ENCODE measurements at places on chromosomes 2 and 18.
A peak's percentile ranks its signal among the peaks of the same experiment; 100 is the strongest.

DNA sequence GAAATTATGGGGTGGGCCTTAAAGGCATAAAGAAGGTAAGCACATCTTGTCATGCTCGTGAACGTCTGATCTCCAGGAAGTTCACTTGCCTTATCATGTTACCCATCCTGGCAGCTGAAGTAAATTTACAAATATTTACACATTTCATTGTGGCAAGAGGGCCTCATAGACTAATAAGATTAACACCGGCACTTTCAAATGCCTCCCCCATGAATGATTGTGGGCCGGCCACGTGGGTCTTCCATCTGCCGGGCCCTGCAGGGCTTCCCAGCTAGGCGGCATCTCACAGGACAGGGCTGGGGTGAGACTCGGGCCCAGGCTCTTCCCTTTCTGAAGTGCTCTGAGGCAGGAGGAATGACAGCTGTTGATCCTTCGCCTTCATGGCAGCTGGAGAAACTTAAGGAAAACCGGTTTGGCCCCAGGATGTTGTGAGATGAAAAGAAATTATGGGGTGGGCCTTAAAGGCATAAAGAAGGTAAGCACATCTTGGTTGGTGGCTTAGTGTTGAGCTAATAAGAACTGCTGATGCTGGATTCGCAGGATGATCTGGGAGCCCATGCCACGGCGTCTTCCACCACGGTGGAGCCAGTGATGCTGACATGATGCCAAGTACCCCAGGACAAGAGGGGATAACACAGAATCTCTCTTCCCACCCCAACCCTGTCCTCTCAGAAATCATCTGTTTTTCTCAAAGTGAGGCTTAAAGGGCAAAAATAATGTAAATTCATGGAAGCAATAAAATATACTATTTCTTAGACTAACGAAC lies 176.3 kb downstream of the SEPTIN10 start:
- no peak for DNase-seq

GRCh38 chr2:100875516-100876230 lies 55.7 kb downstream of the NPAS2 start:
- no peak for DNase-seq

- no peak for DNase-seq
Measured at GRCh38 chr2:232659359-232659758, 26.0 kb downstream of the EFHD1 start.

- no peak for DNase-seq
Measured at GRCh38 chr18:64919971-64920570, 771.2 kb upstream of the LINC00305 start.

DNA sequence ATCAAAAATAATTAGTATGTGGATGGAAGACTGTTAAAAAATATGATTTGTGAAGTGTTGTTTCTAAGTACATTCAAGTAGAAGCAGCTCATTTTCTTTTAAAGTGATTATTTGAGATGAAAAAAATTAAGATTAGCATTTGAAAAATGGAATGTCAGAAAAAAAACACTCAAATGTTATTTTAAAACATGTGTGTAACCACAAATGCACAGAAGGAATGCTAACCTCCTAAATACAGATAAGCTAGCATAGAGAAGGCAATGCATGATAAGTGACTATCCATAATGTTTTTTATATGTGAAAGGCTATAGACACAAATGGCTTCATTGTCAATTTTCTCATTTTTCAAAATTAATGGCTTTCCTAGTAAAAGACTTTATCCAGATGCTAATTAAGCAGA lies 198.9 kb downstream of the NYAP2 start:
- DNase-seq = no peak

GRCh38 chr2:168727904-168728470 lies 74.5 kb upstream of the NOSTRIN start:
- DNase-seq = no peak

DNA sequence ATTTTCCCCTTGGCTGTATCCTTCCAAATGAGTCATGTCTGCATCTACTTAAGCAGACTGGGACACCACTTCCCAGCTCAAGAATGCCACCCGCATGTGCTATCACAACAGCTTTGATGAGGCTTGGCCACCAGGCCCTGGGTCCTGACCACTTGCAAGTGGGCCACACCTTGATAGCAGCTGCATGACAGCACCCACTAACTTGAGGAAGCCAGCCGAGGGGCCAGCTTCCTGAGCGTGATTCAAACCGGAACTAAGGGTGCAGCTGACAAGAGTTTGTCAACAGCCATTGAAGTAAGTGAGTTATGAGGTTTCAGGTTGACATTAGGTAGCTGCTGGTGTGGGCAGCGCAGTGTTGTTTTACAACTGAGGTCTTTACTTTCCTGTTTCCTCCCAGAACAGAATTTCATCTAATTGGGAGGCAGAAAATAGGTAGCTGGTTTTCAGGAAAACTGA lies 54.4 kb downstream of the EPHA4 start:
- DNase-seq = peak; percentile 24

DNA sequence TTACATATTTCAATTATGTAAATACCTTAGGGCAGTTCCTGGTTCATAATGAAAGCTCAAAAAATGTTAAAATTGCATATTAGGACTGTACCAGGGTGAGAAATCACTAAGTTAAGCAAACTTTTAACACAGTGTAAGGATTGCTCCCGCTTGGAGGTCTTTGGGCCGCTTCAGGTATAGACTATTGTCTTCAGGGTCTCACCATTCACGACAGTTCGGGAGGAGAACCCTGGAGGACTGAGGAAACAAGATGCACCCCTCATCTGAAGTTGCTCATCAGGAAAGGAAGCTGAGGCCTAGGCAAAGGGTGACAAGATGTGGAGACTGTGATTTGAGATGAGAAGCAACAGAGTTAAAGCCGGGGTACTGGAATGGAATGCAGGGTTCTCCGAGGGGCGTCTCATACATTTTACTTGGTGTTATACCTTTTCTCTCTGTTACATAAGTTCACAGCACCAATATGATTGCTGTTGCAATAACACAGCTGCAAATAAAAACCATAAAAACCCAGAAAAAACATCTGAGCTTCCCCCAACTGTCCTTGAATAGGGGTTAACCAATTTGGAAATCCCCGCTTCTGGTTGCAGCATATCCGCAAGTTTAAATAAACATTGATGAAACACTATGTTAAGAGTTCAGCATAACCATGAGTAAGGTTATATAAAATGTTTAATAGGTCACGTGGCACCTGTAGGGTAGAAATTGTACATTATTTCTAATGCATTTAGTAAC lies 40.1 kb downstream of the FBXO48 start:
- DNase-seq = no peak

All from heart right ventricle (tissue), 16 donors.